ENCODE measurements at places on chromosomes 13 and 19. TPM values are rescaled to one million over a fixed set of nuclear protein-coding genes. Genes with fewer than 3 reads are reported as not detected.

KLF1 gene
- not detected for total RNA-seq

SH2D3A gene
- total RNA-seq, result not detected

ZNF230 gene
- 3.6 TPM for total RNA-seq

LGI4 gene
- 0.05 TPM for total RNA-seq

SLAIN1 gene
- total RNA-seq, result not detected

NUCB1 gene
- 558 TPM for total RNA-seq

GIPR gene
- total RNA-seq, result not detected

MBD3L2 gene
- not detected for total RNA-seq

ANKRD24 gene
- 1.5 TPM for total RNA-seq

MED16 gene
- 34.1 TPM for total RNA-seq

DCT gene
- not detected for total RNA-seq

ELANE gene
- total RNA-seq, result 4.6 TPM

CCL25 gene
- total RNA-seq, result not detected

ZFP36 gene
- 72.9 TPM for total RNA-seq

CD33 gene
- not detected for total RNA-seq

TTC9B gene
- not detected for total RNA-seq

PLEKHG2 gene
- total RNA-seq, result 21.7 TPM

PLEKHA4 gene
- total RNA-seq, result 47.2 TPM

CEACAM8 gene
- not detected for total RNA-seq

MTMR6 gene
- total RNA-seq, result 9.9 TPM

ZNF837 gene
- 4.8 TPM for total RNA-seq

PPM1N gene
- total RNA-seq, result 0.44 TPM
